Astrocyte (in vitro differentiated cells and primary cell): ENCODE measurements at places on chromosomes 13 and 19.

DNA sequence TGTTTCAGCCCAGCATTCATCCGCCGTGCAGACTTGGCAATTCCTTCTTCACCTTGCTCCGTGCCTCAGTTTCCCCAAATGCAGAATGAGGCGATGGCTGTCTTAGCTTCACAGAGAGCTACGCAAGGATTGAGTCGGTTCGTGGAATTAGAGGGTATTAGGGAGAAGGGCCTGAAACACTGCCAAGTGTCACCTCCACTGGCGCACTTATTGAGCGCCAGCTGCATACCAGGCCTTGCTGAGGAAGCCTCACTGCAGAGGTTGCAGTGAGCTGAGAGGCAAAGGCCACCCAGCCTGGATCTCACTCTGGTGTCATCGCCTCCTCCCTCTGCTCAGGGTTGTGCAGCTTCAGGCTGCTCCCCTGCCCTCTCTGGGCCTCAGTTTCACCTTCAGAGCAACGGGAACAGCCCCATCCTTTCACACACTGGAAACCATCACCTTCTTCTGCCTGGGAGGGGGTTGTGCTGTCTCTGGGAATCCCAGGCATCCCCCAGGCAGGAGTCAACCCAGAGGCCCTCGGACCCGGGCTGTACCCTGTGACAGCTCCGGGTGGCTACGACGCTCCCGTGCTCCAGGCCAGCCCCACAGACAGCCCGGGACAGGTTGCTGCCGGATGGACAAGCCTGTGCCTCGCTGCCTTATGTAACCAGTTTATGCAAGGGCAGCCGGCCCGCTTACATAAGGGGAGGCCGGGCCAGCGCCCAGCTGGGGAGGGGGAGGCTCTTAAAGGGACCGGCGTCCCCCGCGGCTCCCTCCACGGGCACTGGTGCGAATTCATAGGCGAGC, 31.9 kb downstream of the NFIC start:
- no peak for DNase-seq

DNA sequence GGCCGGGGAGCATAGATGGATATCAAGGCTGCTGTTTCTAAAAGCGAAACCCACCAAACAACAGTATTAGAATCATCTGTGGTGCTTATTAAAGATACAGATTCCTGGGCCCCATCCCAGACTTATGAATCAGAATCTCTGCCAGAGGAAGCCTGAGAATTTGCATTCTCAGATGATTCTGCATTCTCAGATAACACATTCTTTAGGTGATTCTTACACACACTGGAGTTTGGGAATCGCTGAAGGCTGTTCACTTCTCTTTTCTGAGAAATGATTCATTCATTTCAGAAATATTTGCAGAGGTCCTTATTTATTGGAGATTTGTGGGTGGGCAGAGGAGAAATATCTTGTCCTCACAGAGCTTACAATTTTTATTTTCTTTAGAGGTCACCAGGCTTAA, 24.4 kb downstream of the ALOX5AP start:
- DNase-seq = peak; percentile 45

DNA sequence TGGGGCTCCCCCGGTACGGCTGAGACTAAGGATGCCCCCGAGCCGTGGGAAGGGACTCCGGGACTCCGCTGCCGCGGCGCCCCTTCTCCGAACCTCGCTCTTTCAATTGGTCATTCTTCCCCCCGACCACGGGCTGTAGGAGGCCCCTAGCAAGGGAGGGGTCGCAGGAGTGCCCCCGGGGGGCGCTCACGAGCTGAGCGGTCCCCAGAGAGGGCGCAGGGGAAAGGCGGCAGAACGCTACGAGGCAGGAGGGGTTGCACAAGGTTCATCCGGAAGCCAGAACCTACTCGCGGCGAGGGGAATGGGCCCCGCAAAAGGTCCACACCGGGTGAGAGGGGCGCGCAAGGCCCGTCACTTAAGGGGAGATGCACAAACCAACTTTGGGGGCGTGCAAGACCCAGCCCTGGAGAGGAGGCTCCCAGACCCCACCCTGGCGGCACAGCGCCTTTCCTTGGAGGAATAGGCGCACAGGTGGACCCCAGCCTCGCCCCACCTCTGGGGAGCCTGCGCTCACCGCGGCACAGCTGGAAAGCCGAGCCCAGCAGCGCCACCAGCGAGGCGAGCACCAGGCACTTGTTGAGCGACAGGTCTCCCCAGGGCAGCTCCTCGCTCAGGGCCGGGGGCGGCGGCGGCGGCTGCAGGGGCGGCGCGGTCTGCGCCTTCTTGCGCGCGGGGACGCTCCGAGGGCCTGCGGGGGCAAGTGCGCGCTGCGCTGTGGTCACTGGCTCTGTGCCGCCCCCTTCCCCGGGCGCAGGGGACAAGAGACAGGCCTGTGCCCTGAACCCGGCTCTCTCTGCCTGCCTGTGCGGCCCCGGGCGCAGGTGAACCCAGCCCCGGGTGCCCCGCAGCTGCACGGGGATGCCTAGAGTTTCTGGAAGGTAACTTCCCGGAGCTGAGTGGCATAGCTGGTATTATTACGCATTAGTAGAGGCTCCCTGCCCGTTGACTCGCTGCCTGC, 2.8 kb downstream of the JSRP1 start:
- no peak for DNase-seq

DNA sequence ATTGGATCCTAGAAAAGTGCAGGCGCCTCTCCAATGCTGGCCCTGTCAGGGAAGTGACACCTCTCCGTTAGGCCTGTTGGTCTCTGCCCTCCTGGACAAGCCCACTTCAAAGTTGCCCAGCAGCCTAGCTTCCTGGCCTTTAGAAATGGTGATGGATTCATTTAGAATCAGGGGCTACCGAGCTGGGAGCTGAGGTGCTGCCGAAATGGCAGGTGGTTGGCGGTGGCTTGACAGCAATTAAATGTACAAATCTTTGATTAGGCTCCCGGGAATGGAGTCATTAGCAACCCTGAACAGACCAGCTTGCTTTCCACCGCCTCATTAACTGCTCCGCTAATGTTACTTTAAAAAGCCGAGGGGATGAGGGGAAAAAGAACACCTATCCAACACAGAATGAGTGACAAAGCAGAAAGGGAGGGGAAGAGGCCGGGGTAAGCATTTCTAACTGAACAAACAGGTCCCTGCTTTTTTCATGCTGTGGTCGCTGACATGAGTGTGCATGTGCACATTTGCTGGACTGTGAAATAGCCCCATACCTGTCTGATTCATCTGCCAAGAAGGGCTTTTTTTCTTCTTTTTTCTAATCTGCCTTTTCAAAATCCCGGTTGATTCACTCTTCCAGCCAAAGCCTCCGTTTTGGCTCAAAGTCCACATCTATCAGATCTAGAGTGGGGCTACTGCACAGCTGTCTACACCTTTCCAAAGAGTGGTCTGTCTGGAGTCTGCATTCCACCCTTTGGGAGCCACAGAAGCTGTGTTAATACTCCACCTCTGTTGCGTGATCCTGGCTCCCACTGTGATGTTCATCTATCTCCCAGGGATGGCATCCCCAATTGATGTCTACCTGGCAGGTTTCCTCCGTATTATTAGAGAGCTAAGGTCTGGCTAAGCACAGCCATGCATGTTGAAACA, 431.9 kb downstream of the COG6 start:
- DNase-seq = no peak

DNA sequence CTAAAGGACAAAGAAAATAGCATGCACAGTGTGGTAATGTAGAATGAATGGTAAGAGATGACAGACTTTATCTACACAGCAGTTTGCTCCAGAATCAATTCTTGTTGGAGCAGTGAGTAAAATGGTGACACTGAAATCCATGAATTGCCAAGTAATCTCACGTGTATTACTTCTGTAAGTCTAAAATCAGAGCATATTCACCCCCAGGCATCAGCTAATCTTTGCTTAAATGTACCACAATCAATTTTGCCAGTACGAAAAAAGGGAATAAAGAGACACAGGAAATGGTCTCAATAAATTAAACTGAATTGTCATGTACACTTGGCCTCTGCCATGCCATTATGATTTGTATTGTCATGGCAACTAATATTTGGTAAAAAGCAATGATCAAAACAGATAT, 294.2 kb downstream of the PCDH17 start:
- no peak for DNase-seq

DNA sequence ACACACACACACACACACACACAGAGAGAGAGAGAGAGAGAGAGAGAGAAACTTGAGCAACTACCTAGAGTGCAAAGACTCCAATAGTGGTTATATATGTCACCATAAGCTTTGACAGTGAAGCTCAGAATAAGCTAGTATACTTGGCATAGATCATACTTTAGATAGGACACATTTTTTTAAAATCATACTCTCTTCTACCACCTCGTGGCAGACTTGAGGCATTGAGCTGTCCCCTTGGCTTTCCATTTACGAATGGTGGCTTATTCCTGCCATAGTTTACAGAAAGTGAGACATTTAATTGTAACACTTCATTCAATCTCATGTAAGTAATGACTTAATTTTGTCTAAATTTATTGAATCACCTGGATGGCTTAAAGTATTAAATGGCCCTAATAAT, 108.2 kb downstream of the EDNRB start:
- peak; percentile 6 for DNase-seq

- DNase-seq = peak; percentile 66
These were observed 81.4 kb downstream of the RNASEH2B start for GRCh38 chr13:50990818-50991506.

DNA sequence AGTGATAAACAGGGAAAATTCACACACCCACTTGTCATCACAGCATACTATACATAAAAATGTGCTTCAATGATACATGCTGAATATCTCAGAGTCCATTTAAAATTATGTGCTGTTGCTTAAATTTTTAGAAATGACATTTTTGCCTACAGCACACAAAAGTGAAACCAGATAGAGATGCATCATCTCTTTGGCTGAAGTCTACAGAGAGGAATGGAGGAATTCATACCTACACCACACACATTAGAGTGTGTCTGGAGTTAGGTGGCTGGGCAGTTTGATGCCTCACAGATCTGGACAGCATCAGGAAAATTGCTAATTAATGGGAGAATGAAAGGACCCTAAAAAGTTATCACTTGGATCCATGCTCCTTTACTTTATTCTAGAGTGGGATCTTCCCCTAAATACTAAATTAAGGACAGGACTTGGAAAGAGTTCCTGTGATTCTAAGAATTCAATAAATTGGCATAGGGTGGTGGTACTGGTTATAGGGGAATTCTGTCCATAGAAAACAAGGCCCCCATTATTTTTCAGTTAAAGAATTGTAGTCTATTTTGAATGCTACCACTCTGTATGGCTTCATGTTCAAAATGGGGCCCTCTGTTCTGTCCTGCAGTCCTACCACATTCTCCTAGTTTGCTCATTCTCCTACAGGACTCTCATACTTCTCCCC, 41.3 kb downstream of the RCBTB2 start:
- DNase-seq = no peak

- DNase-seq = no peak
These were observed 17.7 kb upstream of the UPF1 start for GRCh38 chr19:18814063-18814462.

DNA sequence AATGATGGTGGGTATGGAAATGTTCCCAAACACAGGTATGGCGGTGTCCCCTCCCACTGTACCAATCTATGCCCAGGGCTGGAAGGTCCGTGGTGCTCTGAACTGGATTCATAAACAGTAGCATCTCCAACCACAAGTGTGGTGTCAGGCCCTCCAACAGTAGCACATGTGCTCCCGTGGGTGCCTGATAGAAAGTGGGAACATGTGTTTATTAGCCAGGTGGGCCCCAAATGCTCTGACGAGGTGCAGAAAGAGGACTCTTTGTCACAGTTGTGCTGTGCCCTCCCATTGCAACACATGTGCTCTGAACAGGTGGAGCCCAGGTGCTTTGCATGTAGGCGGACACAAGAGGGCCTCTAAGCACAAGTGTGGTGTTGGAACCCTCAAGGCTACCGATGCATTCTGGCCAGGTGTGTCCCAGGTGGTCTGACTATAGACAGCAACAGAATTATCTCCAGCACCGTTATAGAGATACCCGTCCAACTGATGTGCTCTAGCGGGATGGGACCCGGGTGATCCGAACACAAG, 75.4 kb upstream of the ZNF30 start:
- no peak for DNase-seq

DNA sequence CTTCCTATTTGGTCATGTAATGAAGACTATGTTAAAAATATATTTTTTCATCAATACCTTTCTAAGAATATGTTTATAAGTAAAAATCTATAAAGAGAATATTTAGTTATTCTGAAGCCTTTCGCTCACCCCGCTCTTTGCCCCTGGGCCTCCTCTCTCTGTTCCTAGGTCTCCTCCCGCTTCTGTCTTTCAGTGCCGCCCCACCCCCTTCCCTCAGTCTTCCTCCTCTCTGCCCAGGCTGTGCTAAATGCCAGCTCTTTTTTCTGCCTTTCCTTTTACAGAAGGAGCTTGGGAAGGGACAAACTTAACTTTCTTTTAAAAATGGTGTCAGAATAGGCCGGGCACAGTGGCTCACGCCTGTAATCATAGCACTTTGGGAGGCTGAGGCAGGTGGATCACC, 22.8 kb downstream of the HIF3A start:
- no peak for DNase-seq

DNA sequence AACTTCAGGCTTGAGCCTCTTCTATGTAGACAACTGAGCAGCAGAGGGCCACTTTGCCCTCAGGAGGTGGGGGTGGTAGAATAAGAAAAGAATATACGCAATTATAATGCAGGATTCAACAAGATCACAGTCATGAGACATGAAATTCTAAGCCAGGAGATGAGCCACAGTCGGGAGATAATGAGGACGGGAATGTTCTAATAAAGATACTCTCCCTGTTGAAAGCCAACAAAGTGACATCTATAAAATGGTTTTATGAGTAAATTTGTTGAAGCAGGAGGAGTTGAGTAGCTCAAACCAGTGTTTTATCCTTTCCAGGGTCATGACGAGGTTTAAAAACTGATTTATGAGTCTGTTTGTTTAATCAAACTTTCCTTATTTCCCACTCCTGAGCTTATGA, 152.0 kb upstream of the SERP2 start:
- no peak for DNase-seq

GRCh38 chr13:30697996-30698401, 37.3 kb upstream of the ALOX5AP start:
- peak; percentile 86 for DNase-seq

DNA sequence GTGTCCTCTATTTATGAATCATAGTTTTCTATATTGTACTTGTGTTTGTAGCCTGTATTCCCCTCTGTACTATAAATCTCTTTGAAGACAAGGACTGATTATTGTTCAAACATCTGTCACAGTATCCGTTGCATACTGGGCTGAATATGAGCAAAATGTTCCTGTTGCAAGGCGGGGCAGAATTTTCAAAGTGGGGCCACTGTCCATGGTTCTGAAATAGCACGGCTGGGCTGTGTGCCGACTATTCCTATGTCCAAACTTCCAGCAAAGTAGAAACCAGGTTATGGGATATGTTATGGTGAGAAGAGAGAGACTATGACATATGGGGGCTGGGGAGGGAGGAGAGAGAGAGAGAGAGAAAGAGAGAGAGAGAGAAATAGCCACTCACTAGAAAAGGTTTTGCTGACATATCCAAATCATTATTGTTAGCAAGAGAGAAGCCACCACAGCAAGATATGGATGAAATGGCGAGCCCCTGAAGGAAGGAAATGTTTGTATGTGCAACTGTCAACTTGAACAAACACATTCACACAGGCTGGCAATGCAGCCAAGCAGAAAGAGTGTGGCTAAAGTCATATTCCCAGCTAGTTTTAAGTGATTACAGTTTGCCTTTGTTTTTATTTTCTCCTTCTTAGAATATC, 107.0 kb upstream of the GPR12 start:
- DNase-seq = peak; percentile 10

- no peak for DNase-seq
These were observed 17.3 kb upstream of the OVOL3 start for GRCh38 chr19:36093687-36094086.
